Heart left ventricle (tissue), 16 donors: ENCODE measurements at places on chromosomes 11 and 22. TPM values are rescaled to one million over a fixed set of nuclear protein-coding genes. Genes with fewer than 3 reads are reported as not detected.

Gene ANO1
- 5.1 TPM for polyA plus RNA-seq

Gene TRIM21
- 8.5 TPM for polyA plus RNA-seq

Gene INS
- polyA plus RNA-seq: not detected

Gene IL10RA
- polyA plus RNA-seq: 3.9 TPM

Gene GGTLC3
- polyA plus RNA-seq: not detected

Gene CRYBB2
- not detected for polyA plus RNA-seq

Gene NXPE2
- 0.03 TPM for polyA plus RNA-seq

Gene TMEM126A
- polyA plus RNA-seq: 90.2 TPM

Gene SULT4A1
- 0.24 TPM for polyA plus RNA-seq

Gene MUC15
- not detected for polyA plus RNA-seq

Gene ESAM
- polyA plus RNA-seq: 35.9 TPM
